ENCODE measurements at places on chromosomes 4 and X.

- DNase-seq, result no peak
Measured at GRCh38 chrX:2682565-2683177, 8.4 kb upstream of the CD99 start.

DNA sequence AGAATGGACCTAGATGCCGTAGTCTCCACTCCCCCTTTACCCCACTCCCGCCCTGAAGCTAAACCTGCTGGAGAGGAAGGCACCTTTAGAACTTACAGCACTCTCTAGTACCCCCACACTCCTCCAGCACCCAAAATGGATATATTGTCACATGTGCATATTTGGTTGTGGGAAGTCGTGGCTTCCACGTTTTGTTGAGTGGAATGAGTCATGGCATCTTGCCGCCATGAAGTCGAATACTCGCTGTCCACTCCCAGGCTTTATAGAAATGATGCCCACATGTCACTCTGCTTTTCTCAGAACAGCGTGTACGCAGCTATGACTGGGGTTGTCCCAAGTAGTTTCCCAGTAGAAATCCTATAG is 545 bp downstream of the ABCE1 start:
- DNase-seq, result peak; percentile 84

DNA sequence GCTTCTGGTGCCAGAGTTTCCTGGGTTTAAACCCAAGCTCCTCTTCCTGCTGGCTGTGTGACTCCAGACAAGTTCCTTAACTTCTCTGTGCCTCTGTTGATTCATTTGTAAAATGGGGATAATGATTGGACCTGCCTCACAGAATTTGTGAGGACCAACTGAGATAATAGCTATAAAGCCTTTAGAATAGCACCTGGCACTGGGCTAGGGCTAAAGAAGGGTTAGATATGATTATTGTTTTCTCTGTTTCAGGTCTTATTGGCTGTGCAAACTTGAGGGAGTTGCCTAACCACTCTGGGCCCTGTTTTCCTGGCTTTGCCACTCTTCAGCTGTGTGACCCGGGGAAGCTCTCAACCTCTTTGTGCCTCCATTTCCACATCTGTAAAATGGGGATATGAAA is 37.8 kb downstream of the LGI2 start:
- no peak for DNase-seq

DNA sequence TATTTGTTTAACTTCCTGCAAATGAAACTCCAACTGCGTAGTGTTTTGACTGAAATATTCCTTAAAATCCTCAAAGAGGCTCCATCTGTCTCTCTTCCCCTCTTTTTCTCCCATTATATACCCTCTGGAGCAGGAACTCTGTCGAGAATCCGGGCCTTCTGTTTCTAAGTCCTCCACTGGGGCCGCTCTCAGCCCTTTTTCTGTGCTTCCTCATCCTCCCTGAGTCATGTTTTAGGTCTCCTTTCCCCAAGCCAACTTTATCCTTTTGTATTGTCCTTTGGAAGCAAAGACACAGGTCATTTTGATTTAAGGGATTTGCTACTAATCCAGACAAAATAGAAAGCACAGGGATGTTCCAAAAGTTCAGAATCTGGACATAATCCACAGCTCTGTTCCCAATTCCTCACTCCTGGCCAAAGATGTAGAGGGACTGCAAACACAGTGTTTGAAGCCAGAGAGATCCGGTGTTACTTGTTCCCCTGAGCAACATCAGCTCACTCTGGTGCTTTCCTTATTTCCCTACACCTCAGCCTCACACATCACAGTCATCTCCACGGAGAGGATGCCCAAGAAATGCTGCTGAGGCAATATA is 131.0 kb upstream of the KLF3 start:
- peak; percentile 12 for DNase-seq

All from kidney capillary endothelial cell (primary cell).